Stimulated activated CD4-positive, alpha-beta T cell treated with anti-CD3 and anti-CD28 coated beads, Interleukin-2, amount 100 ng/mL, for 4 hours (primary cell): ENCODE measurements at places on chromosomes 2 and 18.

DNA sequence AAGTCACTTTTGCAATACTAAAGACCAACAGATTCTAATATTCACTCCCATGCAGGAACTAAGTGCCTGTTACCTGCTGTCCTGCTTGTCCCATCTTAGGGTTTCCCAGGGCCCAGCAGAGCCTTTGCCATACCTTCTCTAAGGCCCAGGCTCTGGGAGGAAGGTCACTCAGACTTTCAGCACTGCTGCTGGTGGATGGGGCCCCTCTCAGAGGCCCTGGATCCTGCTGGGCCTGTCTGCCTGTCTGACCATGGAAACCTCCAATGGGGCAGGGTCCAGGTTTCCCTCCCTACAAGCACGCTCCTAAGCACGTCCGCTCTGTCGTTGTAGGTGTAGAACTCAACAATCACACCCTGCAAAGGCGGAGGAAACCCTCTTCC is 75.1 kb downstream of the RRM2 start:
- no peak for DNase-seq

DNA sequence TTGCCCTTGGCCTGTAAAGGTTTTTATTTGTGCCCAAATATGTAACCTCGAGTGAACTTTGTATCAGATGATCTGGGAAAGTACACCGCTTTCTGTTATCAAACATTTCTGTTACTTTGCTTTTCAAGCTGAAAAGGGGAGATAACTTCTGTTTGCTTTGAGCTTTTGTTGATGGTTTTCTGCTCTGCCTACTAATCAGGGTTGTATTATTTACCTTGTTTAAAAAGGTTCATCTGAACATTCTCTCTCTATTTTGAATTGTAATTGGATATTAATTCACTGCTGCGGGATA is 79.4 kb downstream of the XRCC5 start:
- no peak for DNase-seq

GRCh38 chr2:64735504-64735903 is 81.8 kb upstream of the SERTAD2 start:
- DNase-seq, result no peak

- DNase-seq, result no peak
These were observed 282.9 kb upstream of the REV1 start for GRCh38 chr2:99772591-99773331.

- no peak for DNase-seq
These were observed 34.8 kb downstream of the TOGARAM2 start for GRCh38 chr2:29015701-29016470.

- no peak for DNase-seq
These were observed 121.0 kb upstream of the HAAO start for GRCh38 chr2:42913280-42913878.

- DNase-seq, result peak; percentile 9
These were observed 15.5 kb upstream of the RAB10 start for GRCh38 chr2:26018184-26019055.

GRCh38 chr2:187390891-187391290 is 57.2 kb downstream of the CALCRL start:
- DNase-seq, result no peak

GRCh38 chr2:35365859-35366258 is 989.7 kb upstream of the CRIM1 start:
- DNase-seq, result no peak

DNA sequence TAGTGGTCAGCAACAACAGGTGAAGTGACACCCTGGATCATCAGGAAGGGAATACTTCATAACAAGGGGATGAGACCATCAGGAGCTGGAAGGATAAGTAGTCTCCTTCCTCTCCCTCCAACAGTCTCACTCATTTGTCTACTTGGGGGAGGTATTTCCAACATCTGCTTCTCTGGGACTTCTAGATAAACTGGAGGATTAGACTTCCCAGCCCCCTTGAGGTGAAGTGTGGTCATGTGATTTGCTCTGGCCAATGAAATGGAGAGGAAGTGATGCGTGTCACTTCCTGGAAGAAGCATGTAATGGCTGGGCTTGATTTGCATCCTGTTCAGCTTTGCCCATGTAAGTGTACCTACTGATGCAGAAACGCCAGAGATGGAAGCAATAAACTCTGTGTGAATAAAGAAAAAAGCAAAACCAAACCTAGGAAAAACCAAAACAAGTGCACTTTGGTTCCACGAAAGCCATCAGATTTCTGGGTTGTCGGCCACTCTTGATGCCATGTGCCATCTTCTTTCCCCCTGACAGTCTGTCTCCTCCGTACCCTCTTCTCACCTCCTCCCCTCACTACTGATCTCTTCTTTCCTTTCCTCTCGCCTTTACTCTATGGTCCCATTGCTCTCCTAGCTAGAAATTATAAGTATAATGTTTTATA is 76.1 kb upstream of the DNMT3A start:
- DNase-seq, result no peak

DNA sequence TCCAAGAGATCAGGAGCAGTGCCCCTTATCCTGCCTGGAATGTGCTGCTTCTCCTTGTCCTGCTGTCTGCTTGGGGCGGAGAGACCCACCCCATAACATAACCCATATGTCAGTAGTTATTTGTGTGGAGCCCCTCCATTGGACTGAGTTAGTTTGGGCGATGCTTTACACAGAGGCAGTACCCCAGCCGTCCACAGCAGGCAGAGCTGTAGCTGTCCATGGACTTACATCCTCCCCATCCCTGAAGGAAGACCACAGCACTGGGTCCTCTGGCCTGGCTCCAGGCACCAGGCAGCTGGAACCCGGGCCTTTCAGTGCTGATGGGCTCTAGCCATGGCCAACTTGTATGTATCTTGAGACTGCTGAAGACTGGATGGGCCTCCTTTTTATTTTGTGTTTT is 20.3 kb downstream of the GKN2 start:
- DNase-seq, result no peak

DNA sequence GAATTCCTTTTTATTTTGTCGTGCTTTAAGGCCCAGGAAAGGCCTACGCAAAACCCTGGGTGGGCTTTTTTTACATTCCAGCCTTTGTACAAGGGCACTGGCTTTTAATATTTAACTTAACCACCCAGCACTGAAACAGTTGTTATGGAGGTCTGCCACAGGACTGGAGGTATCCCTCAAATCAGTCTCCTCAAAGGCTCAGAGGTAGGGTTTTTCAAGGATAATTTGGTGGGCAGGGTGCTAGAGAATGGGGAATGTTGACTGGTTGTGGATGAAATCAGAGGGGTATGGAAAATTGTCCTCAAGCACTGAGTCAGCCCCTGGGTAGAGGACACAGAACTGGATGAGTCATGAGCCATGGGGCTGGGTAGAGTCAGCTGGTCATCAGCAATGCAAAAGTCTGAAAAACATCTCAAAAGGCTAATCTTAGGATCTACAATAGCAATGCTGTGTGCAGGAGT is 443.1 kb downstream of the THSD7B start:
- DNase-seq, result no peak

DNA sequence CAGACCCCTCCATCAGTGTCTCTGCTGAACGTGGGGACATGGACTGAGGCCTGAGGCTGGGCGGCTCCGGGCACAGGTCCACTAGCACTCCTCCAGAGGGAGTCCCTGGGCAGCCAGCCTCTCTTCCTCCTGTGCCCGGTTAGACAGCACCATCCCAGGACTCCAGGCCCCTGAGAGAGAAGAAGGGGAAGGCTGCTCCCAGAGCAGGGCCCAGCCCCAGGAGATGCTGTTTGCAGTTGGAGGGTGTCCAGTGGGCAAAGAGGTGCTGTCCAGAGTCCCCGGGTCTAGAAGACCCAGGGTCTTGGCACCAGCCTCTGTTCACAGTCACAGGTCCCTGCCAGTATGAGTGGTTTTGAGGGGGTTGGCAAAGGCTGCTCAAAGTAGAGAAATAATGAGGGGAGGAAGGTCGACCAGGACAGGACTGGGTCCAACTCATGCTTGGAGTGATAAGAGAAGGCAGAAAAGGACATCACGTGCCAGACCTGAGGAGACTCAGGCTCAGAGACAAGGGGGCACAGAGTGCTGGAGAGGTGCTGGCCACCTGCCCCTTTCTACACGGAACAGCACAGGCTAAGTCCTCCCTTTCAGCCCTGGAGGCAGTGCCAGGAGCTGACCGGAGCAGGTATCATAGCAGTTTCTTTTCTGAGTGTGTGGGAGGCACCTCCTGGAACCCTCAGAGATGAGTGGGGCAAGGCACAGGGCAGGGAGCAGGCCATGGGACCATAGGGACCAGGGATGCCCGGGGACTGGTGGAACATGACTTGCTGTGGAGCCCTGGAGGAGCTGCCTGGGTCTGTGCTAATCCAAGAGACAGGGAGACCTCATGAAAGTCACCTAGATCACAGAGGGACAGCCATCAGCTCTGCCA is 21.1 kb downstream of the CRACDL start:
- no peak for DNase-seq

GRCh38 chr2:200052627-200053026 is 97.2 kb downstream of the MAIP1 start:
- no peak for DNase-seq

GRCh38 chr18:26656431-26656943 is 108.1 kb upstream of the KCTD1 start:
- no peak for DNase-seq

DNA sequence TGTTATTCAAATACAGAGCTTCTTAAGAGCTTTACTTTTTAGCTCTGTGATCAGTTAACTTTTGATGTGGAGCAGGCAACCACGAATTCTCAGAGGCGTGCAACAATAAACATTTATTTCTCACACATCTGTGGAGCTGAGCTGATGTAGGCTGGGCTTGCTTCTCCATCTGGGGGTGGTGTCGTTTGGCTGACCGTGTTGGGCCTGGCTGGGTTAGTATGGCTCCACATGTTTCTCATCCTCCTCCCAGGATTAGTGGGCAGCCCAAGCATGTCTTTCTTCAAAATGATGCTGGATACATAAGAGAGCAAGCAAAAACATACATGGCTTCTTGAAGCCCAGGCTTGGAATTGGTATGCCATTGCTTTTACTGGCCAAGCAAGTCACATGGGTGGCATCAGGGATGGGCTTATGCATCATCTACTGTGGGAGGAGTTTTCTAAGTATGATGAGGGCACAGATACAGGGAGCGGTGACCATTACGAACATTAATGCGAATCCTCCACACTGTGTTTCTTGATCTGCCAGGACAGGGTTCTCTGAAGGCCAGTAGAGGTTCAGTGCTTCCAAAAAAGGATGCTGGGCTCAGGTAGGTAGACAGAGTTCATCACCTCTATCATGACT is 157.0 kb upstream of the TNP1 start:
- no peak for DNase-seq

DNA sequence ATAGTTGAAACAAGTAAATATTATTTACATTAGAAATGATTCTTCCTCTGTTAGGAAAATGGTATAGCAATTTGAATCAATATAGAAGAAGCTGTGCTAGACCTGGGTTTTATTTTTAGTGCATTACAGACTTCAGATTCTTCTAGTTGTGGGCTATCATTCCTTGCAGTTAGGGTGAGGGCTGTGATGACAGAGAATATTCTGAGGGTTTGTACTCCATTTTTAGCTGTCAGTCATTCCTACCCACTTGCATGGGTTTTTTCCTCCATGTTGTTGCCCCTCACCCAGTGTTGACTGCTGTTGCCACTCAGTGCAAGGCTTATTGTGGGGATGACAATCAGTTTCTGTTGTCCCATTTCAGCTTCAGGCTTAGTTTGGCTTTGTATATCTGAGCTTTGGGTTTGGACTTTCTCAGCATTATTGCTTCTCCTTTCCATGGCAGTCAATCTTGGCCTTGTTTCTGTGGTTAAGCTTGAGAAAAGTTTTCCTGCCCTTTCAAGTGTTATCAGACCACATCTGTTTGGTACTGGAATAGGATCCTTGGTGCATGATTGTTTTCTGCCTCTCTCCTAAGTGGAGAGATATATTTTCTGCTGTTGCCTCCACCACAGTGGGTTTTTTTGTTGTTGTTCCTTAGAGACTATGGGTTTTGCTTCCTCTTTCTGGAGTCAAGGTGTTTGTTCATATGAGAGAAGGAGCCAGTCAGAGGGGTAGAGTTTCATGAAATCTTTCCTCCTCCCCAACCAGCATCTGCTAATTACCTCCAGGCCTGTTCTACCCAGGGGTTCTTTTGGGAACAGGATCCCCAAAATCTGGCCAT is 312.7 kb upstream of the CWC22 start:
- DNase-seq, result no peak
